ENCODE measurements at places on chromosomes 6 and 20.

DNA sequence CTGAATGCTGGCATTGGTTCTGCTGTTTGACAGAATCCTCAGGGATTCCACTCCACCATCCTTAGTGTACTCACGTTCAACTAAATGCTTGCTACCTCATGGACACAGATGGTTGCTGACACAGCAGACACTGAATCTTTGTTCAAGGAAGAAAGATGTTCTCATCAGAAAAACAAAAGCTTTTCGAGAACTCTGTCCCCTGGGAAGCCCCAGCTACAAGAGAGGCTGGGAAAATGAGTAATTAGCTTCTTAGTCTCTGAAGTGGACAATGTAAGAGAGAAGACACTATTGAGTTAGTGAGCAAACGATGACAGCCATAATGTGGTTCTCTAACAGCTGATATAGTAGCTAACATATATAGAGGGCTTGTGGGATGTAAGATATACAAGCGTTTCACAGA lies 30.9 kb upstream of the ENPP5 start:
- DNase-seq = no peak

DNA sequence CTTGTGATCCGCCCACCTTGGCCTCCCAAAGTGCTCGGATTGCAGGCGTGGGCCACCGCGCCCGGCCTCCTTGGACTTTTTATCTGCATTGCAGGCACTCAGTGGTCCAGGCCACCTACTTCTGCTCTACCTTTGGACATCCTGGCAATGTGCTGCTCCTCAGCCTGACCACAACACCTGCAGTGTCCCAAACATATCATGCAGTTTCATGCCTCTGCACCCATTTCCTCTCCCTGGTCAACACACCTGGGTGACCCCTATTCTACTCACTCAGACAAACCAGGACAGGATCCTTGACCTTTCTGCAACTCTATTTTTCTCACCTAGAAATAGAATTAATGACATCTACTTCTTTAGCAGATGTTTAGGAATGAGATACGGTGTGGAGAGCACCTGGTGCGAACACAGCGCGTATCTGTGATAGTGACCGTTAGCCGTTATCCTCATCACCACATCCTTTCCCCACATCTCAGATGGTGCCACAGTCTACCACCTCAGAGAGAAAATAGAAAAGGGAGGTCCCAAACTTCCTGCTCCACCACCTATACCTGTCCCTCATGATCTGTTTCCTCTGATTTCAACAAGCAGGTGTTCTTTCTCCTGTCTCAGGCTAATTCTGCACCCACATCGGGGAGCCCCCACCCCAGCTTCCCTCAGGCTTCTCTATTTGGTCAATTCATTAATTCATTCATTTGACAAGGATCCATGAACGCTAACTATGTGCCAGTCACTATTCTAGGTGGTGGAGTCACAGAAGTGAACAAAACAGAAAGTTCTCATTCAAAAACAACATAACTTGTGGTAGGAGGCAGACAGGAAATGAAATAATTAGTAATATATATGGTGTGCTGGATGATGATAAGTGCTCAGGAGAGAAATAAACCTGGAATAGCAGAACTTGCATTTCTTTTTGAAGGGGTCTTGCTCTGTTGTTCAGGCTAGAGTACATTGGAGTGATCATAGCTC lies 4.3 kb upstream of the BTN3A2 start:
- no peak for DNase-seq

GRCh38 chr6:32244946-32245398 lies 21.1 kb upstream of the NOTCH4 start:
- DNase-seq = peak; percentile 76

- DNase-seq = no peak
Measured at GRCh38 chr6:77136086-77136485, 327.2 kb downstream of the HTR1B start.

GRCh38 chr6:34806738-34807453 lies 15.0 kb downstream of the BLTP3A start:
- DNase-seq = no peak

DNA sequence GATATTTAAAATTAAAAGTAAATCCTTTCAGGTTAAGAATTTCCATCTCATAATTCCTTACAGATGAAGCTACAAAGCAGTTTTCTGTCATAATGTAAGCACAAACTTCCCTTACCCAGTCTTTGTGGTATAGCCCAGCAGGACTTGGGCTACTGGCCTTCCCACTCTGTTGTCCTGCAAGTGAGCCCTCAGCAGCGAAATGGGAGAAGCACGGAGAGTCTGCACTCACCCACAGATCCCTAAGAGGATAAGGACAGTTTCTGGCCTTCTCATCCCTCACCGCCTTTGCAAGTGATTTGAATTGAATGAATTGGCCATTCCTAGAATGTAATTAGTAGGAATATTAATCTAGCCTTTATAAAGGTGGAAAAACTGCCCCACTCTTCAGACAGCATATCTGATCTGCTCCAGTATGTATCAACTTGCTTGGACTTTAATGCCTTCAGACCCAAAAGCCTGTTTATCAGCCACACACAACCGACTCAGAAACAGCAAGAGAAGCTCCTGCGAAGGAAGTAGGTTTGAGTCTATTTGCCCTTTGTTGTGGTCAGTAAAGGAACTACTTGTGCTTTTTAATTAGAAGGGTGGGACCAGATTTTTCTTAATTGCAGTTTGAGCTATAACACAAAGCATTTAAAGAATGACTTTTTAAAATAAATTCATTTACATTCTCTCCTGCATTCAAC lies 29.9 kb upstream of the PRDM1 start:
- no peak for DNase-seq

DNA sequence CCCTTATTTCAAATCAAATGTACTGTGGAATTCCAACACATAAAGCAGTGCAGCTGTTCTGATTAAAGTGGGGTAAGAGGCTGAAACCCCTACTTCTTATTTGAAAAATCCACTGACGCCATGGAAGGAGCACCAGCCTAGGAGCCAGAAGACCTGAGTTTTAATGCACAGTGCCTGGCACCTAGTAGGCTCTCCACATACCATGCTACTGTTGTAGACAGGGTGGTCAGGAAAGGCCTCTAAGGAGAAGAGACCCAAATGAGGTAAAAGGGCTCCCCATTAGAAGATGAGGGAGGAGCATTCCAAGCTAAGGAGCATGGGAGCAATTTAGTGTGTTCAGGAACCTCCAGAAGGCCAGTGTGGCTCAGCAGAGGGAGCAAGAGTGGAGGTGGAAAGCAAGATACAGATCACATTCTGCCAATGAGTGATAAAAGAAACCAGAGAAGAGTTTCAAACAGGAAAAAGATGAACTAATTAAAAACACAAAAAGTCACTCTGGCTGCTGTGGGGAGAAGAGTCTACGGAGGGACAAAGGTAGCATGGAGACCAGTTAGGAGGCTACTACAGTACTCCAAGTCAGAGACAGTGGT lies 11.8 kb upstream of the ZNF76 start:
- no peak for DNase-seq
